ENCODE measurements at places on chromosomes 16 and 17.
A peak's percentile ranks its signal among the peaks of the same experiment; 100 is the strongest.

- no peak for DNase-seq
- H3K4me1 ChIP-seq, result peaks cover 30% of the 10 kb centered on the region
- peaks cover 51% of the 10 kb centered on the region for H3K36me3 ChIP-seq
These were observed 567 bp downstream of the OSBPL7 start for GRCh38 chr17:47821031-47821423.

GRCh38 chr17:64709481-64709880 lies 47.4 kb upstream of the SMURF2 start:
- no peak overlapping the region for H3K27ac ChIP-seq
- no peaks in the 10 kb centered on the region for H3K36me3 ChIP-seq
- peaks cover 8% of the 10 kb centered on the region for H3K4me1 ChIP-seq
- H3K27me3 ChIP-seq, result no peaks in the 10 kb centered on the region

- H3K27ac ChIP-seq, result no peak overlapping the region
- no peak overlapping the region for H3K4me3 ChIP-seq
- DNase-seq, result no peak
- H3K27me3 ChIP-seq, result peaks cover 3% of the 10 kb centered on the region
- H3K36me3 ChIP-seq, result no peaks in the 10 kb centered on the region
These were observed 238.4 kb downstream of the BCAS3 start for GRCh38 chr17:60916043-60916442.

- H3K27me3 ChIP-seq, result peaks cover 8% of the 10 kb centered on the region
- H3K36me3 ChIP-seq, result no peaks in the 10 kb centered on the region
- peak; percentile 79 for DNase-seq
- H3K27ac ChIP-seq, result peak overlapping the region; percentile 77
- H3K4me3 ChIP-seq, result no peak overlapping the region
- peaks cover 24% of the 10 kb centered on the region for H3K4me1 ChIP-seq
These were observed 235.6 kb downstream of the ZNF423 start for GRCh38 chr16:49620158-49620868.

GRCh38 chr17:1154704-1155103 lies 25.1 kb downstream of the ABR start:
- H3K27ac ChIP-seq, result no peak overlapping the region
- peaks cover 5% of the 10 kb centered on the region for H3K4me1 ChIP-seq
- no peaks in the 10 kb centered on the region for H3K36me3 ChIP-seq

DNA sequence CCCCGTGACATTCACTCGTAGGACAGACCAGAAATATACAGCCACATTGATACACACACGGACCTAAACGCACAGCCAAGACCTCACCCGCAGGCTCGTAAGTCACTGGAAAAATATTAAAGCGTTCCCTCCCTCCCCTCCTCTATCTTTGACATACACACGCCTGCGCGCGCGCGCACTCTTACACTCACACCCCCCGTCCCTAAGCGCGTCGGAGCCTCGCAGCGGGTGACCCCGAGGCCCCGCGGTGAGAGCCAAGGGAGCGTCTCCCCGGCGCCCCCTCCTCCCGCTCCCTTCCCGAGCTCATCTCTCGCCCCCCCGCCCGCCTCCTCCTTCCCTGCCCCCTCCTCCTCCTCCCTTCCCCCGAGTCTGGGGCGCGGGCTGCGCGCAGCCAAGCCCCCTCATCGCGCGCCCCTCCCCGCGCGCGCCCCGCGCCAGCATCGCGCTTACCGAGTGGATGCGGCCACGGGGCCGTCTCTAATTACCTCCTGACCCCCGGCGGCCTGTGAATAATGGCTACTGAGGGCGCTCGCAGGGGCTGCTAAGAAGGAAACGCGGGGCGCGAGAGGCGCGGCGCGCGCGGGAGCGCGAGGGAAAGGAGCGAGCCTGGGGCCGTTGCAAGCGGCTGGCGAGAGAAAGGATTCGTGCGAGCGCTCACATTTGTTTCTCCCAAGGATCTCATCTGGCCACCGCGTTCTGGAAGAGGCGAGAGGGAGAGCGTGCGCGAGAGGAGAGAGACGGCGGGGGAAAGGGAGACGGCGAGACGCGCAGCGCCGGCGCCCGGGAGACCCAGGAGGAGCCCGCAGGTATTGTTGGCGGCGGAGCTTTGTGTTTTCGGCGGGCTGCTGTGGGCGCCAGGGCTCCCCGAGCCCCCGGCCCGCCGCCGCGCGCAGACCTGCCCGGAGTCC lies 42.4 kb downstream of the RAI1 start:
- H3K27me3 ChIP-seq, result no peaks in the 10 kb centered on the region
- H3K4me3 ChIP-seq, result no peak overlapping the region

GRCh38 chr17:81030741-81031565 lies 4.0 kb upstream of the BAIAP2 start:
- 0 out of 2 replicates have a peak, but pooled peaks cover 4% of the 10 kb centered on the region for H3K27me3 ChIP-seq
- no peak overlapping the region for H3K27ac ChIP-seq
- H3K4me1 ChIP-seq, result peaks cover 72% of the 10 kb centered on the region

DNA sequence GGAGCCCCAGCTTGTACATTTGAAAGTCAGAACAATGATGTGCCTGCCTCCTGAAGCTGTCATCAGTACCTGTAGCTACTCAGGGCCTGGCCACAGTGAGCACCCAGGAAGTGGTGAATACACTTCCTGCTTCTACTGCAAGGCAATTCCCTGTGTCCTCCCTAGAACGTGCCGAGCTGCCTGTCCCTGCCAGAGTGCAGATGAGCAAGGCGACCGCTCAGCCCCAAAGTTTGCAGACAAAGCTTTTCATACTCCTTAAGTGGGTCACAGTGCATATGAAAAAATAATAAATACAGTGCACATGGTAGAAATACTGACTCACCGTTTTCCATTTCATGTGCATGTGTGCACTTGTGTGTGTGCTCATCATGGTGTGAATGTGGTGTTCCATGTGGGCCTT lies 77.3 kb downstream of the MPRIP start:
- no peaks in the 10 kb centered on the region for H3K36me3 ChIP-seq
- no peak overlapping the region for H3K4me3 ChIP-seq
- H3K27me3 ChIP-seq, result no peaks in the 10 kb centered on the region
- H3K4me1 ChIP-seq, result peaks cover 4% of the 10 kb centered on the region

- no peaks in the 10 kb centered on the region for H3K36me3 ChIP-seq
- H3K4me3 ChIP-seq, result no peak overlapping the region
- no peak overlapping the region for H3K27ac ChIP-seq
- no peaks in the 10 kb centered on the region for H3K27me3 ChIP-seq
- no peaks in the 10 kb centered on the region for H3K4me1 ChIP-seq
These were observed 1373.3 kb upstream of the GOT2 start for GRCh38 chr16:60107437-60107836.
